Colonic mucosa (tissue), 4 donors: ENCODE measurements at places on chromosomes 12 and 14. TPM values are rescaled to one million over a fixed set of nuclear protein-coding genes. Genes with fewer than 3 reads are reported as not detected.

- H3K27me3 ChIP-seq: no peaks in the 10 kb centered on the region
- H3K4me3 ChIP-seq: no peak overlapping the region
- H3K27ac ChIP-seq: no peak overlapping the region
- no peaks in the 10 kb centered on the region for H3K4me1 ChIP-seq
Measured at GRCh38 chr12:21851151-21851550, 76.6 kb upstream of the KCNJ8 start.

SIX1 gene
- total RNA-seq: not detected

FIGNL2 gene
- total RNA-seq: 0.30 TPM

AQP2 gene
- not detected for total RNA-seq

GRCh38 chr14:104288272-104288671 lies 149.9 kb downstream of the KIF26A start:
- H3K36me3 ChIP-seq: no peaks in the 10 kb centered on the region
- no peak overlapping the region for H3K4me3 ChIP-seq
- H3K27me3 ChIP-seq: no peaks in the 10 kb centered on the region
- peaks cover 8% of the 10 kb centered on the region for H3K4me1 ChIP-seq
- H3K27ac ChIP-seq: no peak overlapping the region
- DNase-seq: no peak

DNA sequence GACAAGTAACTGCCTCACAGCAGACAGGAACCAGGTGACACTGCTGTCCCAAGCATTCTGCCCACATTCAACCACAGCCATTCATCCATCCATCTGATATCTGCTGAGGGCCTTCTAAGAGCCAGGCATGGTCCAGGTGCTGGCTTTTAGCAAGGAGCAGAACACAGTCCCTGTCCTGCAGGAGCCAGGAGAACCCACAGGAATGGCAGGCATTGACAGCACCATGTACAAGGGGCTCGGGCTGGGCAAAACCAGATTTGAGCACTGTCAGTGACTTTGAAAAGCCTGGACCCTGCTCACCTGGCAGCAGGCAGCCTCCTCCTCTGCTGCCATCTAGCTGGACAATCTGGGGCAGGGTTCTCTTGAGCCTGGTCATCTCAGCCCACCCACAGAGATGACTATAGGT lies 137.0 kb downstream of the ZFP36L1 start:
- H3K27ac ChIP-seq: no peak overlapping the region

GRCh38 chr12:57040211-57040610 lies 9.7 kb downstream of the MYO1A start:
- H3K4me1 ChIP-seq: no peaks in the 10 kb centered on the region
- no peak overlapping the region for H3K27ac ChIP-seq
- H3K4me3 ChIP-seq: no peak overlapping the region
- no peak for DNase-seq
- no peaks in the 10 kb centered on the region for H3K36me3 ChIP-seq

DNA sequence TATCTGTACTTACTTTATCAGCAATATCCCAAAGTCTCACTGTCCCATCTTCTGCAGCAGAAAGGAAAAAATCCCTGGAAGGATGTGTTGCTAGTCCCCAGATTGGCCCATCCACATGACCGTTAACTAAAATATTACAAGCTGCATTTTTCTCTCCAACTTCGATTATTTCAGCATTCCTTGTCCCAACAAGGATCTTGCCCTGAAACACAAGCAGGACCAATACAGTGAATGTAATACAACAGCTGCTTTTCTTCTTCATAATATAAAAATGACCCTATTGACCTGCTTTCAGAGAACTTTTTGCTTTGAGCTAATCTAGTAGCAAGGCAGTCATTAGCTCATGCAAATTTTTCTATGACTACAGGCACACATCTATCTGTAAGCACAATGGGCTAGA lies 58.3 kb downstream of the ZC3H14 start:
- H3K36me3 ChIP-seq: no peaks in the 10 kb centered on the region
- H3K4me3 ChIP-seq: no peak overlapping the region
- no peak for DNase-seq
- no peaks in the 10 kb centered on the region for H3K4me1 ChIP-seq
- H3K27me3 ChIP-seq: no peaks in the 10 kb centered on the region

KRT3 gene
- total RNA-seq: not detected

DNA sequence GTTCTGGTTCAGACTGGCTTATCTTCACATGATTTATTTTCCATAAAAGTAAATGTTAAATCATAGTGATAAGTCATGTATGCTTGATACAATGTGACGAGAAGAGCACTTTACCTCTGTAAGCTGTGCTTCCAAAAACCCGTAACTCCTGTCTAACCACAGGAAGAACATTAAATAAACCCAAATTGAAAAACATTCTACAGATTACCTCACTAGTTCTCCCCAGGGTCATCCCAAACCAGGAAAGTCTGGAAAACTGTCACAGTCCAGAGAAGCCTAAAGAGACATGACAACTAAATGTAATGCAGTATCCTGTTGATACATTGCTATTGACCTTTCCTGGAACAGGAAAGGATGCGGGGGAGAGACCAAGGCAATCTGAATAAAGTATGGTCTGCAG lies 32.5 kb upstream of the DUSP6 start:
- no peaks in the 10 kb centered on the region for H3K36me3 ChIP-seq
- no peak overlapping the region for H3K4me3 ChIP-seq

NTN4 gene
- 12.4 TPM for total RNA-seq

NPAS3 gene
- total RNA-seq: 0.79 TPM

DNA sequence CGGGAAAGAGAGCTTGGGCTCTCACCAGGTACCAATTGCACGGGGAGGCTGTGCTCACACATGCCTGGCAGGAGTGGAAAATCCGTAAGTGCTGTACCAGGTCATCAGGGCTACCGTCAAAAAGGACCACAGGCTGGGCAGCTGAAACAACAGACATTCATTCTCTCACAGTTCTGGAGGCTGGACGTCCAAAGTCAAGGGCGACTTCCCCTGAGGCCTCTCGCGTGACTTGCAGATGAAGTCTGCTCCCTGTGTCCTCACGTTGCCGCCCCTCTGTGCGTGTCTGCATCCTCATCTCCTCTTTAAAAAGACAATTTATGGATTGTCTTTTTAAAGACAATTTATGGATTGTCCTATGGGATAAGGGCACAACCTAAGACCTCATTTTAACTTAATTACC lies 73.8 kb upstream of the FZD10 start:
- no peaks in the 10 kb centered on the region for H3K4me1 ChIP-seq
- DNase-seq: no peak
- no peak overlapping the region for H3K27ac ChIP-seq
- H3K4me3 ChIP-seq: no peak overlapping the region

TMEM117 gene
- 7.4 TPM for total RNA-seq

GRCh38 chr12:19709889-19710288 lies 270.6 kb downstream of the AEBP2 start:
- H3K4me1 ChIP-seq: no peaks in the 10 kb centered on the region
- no peak for DNase-seq
- no peak overlapping the region for H3K4me3 ChIP-seq
- no peak overlapping the region for H3K27ac ChIP-seq
- no peaks in the 10 kb centered on the region for H3K27me3 ChIP-seq
- H3K36me3 ChIP-seq: no peaks in the 10 kb centered on the region
